ENCODE measurements at places on chromosomes 5 and 9.

DNA sequence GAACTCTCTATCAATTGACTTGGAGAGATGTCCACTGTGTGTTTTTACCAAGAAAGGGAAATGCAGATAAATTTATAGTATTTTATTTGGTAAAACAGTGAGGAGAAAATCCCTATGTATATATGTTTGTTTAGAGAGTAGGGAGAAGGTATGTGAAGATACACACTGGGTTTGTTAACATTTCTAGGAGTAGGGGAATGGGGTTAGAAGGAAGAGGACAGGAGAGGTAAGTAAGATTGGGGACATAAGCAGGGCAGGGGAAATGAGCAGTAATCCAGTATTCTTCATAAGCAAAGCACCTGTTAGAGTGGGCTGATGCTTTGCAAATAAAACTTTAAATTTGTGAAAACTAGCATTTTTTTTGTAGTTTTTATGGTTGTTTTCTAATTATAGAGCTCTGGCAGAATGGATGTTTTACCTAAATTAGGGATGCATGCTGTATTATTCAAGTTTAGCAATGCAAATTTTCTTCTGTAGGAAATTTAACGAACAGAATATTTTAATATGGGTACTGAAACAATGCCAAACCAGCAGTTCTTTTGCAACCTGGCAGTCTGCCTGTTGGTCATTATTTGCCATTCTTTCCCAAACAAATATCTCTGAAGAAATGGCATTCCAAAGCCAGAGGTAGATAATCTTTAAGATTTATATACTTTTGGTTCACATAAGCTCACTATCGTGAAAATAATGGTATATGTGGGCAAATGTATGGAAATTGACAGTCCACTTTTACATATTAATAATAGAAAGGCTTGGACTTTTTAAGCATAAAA, 19.4 kb upstream of the DCP2 start:
- no peak for DNase-seq

- DNase-seq: no peak
These were observed 69.1 kb downstream of the PBX3 start for GRCh38 chr9:125816321-125816720.

DNA sequence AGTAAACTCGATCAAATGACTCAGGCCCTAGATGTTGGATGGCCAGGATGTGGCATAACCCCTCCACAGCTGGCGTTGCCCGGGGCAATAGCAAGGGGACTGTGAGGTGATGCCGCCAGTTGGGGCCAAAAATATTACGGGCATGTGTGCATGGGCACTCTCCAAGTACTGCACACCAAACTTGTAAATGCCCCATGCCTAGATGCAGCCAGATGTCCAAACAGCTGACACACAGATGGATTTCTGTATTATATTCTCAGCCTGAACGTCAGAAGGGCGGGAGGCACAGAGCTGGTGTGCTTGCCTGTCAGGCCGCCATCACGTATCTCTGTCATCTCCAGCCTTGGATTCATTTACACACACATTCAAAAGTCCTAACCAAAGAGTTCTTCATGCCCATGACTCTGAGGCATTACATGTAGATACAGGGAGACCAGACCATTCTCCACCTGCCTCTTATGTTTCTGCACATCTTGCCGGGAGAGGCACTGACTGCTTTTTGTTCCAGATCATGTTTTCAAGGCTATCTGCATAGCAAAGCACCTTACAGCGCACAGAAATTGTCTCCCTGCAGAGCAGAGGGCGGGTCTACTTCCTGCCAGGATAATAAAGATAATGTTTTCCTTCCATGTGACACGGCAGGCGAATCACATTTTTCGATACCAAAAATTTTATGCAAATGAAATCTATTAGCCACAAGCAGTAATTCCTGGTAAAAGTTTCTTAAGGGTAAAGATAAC, 200.9 kb upstream of the ADAMTS16 start:
- no peak for DNase-seq

DNA sequence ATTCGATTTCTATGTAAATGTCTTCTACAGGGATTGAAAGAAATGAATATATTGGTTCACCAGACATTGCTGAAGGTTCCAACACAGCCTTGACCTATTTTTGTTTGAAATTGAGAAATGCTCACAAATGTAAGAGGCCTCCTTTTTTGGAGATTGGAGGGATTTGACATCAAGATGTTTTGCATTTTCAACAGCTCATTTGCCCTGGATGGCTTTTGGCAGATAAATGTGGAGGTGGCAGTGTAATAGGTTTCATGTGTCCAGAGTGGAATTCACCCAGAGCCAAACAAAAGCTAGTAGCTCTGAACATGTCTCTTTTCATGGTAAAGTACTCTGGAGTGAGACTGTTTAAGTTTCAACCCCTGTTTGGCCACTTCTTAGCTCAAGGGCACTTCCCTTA, 77.3 kb downstream of the PALM2AKAP2 start:
- no peak for DNase-seq

GRCh38 chr9:135600296-135600817, 38.8 kb downstream of the PAEP start:
- DNase-seq: no peak

DNA sequence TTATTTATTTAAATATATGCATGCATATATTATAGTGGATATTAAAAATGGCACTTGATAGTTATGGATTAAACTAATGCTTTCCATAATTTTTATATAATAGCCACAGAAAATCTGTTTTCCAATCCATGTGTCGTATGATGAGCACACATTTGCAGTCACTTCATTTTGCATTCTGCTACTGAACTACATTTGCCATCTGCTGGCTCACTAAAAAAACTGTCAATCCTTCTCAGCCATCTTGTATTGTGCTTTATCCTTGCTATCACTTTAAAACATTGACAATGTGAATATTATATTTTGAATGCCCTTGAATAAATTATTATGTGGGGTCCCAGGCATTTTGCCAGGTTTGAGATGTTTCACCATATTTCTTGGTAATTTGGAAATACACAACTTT, 586.6 kb downstream of the DNAH5 start:
- DNase-seq: no peak

DNA sequence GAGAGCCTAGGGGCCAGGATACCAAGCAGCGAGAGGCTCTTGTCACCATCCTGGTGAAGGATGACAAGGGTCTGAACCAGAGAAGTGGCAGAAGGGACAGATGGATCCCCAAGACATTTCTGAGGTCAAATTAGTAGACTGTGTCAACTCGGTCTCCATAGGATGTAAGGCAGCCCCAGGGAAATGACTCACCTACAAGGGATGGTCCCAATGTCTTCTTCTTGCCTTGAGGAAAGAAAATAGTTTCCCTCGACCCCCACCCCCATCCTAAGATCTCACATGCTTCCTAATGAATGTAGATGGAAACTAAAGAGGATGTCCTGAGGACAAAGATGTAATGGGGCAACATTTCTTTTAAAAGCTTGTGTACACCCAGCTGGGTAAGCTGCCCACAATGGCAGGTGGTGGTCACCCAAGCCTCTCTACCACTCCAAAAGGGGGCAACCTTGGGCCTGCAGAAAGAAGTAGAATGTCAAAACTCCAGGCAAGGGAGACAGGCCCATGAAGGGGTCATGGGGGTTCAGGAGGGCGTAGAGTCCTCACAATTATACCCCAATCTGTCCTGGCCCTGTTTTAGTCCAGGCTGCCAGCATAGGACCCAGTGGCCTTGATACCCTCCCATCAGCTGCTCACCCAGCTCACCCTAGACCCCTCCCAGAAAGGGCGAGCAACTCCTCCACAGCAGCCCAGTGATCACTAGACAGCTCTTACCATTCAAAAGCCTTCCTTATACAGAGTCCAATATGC, 187.4 kb downstream of the ACTL7B start:
- DNase-seq: no peak

- DNase-seq: no peak
These were observed 173.8 kb upstream of the SLC30A5 start for GRCh38 chr5:68919988-68920490.

- peak; percentile 66 for DNase-seq
These were observed at the start of gene ADRB2 for GRCh38 chr5:148826053-148826738. ADRB2 (plus strand) TSS chr5:148826611; CDS start chr5:148826832, 221 bp downstream.

- DNase-seq: no peak
These were observed 86.5 kb downstream of the CEMIP2 start for GRCh38 chr9:71681708-71682272.
